ENCODE measurements at places on chromosomes 3 and 15.

- DNase-seq: no peak
Measured at GRCh38 chr3:145191543-145191942, 969.4 kb downstream of the PLOD2 start.

GRCh38 chr3:12793701-12794100 is 2.8 kb upstream of the CAND2 start:
- DNase-seq: no peak

GRCh38 chr3:195551381-195551978 is 8.4 kb upstream of the PPP1R2 start:
- peak; percentile 59 for DNase-seq

GRCh38 chr15:98126326-98127085 is 166.0 kb downstream of the ARRDC4 start:
- no peak for DNase-seq

DNA sequence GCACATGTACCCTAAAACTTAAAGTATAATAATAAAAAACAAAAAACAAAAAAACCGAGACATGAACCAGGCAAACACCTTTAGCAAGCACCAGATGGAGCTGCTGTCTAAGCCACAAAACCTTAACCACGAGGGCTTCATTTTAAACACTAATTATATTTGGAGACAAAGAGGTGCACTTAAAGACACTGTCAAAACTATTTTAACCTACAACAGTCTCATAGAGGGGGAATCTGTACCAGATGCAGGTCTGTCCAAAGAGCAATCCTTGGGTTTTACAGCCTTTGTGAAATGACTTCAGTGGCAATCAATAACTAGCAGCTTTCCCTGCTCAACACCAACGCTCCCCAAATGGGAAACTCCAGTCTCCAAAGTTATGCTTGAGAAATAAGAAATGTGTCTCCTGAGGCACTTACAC is 115.7 kb upstream of the TSPAN3 start:
- DNase-seq: no peak

- DNase-seq: peak; percentile 47
Measured at GRCh38 chr3:59680919-59681318, 631.1 kb upstream of the CFAP20DC start.

DNA sequence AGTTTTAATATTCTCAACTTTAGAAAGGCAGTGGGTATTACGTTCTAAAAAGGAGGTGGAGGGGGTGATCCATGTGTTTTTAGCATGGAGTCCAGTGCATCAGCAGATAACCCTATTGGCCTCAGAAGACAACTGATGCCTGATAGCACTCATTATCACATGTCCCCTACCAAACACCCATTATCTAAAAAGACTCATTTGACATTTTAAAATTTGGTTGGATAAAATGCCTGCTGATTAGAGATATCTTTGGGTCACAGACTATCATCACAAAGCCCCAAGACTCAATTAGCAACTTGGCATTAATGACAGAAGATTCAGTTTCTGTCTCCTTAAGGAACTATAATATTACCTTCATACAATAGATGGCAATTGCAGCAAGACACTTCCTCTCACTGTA is 589.3 kb downstream of the RBMS3 start:
- no peak for DNase-seq

GRCh38 chr15:83928392-83928734 is 274.4 kb downstream of the ADAMTSL3 start:
- DNase-seq: no peak

DNA sequence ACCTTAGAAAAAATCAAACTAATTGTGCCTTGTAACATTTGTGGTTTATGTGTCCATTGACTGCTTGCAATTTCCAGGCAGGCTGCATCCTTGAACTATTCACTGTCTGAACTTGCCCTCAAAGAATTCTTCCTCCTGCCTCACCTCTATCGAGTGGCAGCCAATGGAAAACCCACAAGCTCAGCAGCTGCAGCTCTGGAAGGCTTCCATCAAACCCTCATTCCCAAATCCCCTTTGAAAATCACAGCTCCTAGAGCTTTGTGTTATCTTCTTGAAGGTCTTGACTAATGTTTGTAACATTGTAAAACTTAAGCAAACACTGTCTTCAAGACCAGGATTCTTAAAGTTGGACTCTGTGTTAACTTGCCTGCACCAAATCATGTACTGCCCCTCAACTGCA is 81.1 kb downstream of the FILIP1L start:
- peak; percentile 38 for DNase-seq

DNA sequence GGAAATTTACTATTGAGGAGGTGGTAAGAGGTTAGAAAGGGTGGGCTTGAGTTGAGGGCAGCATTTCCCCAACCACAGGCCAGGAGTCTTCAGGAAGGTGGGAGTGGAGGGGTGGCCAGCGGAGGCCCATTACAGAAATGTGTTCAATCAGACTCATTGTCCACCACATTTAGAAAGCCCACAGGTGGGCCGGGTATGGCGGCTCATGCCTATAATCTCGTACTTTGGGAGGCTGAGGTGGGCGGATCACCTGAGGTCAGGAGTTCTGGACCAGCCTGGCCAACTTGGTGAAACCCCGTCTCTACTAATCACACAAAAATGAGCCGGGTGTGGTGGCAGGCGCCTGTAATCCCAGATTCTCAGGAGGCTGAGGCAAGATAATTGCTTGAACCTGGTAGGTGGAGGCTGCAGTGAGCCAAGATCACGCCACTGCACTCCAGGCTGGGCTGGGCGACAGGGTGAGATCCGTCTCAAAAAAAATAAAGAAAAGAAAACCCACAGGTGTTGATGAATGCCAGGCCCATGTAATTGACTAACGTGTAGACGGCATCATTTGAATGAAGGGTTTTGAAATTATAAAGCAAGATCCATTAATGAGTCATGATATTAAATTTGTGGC is 12.2 kb upstream of the SYNM start:
- DNase-seq: no peak

DNA sequence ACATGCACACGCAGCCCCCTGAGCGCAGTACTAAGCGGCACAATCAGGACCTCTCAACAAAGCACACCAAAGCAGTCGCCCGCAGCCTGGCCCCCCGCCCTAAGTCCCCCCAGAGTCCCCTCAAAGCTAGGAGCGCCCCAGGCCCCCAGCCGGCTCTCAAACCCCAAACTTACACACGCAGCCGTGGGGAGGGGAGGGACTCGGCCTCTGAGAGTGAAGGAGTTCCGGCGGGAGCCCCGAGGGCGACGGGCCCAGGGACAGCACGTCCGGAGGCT is 5.5 kb downstream of the GATA2 start:
- no peak for DNase-seq

DNA sequence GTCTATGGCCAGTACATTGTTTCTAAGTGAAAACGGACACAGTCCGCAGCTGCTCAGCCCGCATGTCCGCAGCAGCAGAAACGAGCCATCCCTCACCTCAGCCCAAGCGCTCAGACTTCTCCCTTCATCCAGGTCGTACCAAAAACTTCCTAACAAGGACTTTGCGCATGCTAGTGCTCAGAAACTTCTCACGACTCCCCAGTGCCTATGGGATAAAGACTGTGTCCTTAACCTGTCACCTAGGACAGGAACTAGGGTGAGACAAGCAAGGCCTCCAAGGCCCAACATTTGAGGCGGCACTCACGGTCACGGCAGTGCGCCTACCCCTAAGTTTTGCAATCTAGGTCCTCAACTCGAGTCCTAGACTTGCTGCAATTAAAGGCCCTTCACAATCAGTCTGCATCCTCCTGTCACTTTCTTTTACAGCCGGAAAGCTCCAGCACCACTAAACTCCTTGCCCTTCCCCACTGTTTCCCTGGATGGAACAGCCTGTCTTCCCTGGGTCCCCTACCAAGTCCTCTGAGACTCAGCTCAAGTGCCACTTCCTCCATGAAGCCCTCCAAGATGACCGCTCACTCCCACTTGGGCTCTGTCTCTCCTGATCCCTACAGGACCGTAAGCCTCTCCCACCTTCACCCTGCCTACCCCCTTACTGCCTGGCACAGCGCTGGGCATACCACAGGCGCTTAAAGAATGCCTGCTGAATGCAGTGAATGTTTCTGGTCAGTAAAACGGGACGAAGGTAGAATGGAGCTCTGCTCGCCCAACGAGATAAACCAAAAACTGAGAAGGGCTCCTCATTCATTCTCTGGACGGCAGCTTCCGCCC is 1.2 kb downstream of the CLN6 start:
- DNase-seq: no peak

GRCh38 chr15:63231206-63231605 is 41.8 kb downstream of the RAB8B start:
- no peak for DNase-seq

- DNase-seq: no peak
Measured at GRCh38 chr15:82812994-82813393, 3.6 kb downstream of the WHAMM start.

- no peak for DNase-seq
Measured at GRCh38 chr15:70140025-70140542, 42.4 kb upstream of the TLE3 start.

GRCh38 chr15:66786222-66786621 is 84.2 kb downstream of the SMAD6 start:
- DNase-seq: no peak

DNA sequence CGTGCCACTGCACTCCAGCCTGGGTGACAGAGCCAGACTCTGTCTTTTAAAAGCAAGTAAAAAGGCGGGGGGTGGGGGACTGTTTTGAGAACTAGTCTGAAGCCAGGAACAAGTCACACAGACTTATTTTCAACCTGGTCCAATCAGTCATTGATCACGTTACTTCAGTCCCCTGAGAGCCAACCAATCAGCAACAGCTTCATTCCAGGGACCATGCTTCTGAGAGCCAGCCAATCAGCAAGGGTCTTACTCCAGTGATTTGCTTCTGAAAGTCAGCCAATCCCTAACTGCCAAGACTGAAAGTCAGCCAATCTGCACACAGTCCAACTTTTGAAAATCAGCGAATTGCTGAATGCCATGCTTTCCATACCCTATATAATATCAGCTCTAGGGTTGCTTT is 48.6 kb upstream of the C15orf39 start:
- peak; percentile 71 for DNase-seq

DNA sequence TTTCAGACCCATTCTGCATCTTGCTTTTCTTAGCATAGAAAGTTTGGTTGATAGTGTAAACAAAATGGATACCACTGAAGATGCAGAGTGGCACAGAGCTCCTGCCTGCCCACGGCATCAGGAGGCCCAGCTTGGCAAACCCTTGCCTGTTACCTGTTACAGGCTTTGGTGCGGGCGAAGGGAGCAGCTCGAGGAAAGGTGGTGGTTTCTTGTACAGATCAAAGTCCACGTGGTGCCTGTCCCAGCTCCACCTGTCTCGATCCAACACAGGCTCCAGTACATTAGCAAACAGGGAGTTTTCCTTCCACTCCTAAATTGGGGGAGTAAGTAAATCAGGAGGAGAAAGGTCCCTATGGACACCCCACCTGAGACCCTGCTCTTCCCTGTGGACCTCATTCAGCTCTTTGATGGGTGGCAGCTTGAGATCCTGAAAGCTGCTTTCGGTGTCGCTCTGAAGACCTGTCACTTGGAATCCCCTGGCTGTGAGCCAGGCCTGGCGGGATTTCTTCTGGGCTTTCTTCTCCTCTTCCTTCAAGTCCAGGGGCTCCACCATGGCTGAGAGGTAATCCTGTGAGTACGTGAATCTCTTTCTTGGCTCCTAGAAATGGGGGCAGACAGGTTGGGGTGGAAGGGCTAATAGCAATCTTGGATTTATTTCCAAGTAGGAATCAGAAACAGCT is 35.7 kb downstream of the ACAD9 start:
- no peak for DNase-seq

- no peak for DNase-seq
Measured at GRCh38 chr15:43006991-43007390, 86.4 kb upstream of the TTBK2 start.

- no peak for DNase-seq
Measured at GRCh38 chr15:89408372-89409183, 74.0 kb upstream of the POLG start.

DNA sequence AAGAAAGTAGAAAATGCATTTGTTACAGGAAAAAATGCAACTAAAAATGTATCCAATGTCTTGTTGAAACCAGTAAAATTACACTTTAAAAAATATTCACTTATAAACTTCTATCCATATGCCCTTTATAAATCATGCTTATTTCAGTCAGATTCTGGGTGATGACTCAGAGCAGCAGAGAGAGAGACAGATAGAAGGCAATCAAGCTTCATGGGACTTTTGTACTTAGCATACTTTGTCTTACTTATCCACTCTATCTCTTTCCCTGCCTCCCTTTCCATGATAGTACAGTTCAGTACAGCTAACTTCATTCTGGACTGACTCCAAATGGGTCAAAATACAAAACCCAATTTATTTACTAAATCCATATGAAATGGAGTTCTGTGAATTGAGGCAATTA is 1438.2 kb downstream of the ZPLD1 start:
- no peak for DNase-seq

GRCh38 chr3:13037458-13038117 is 35.6 kb downstream of the IQSEC1 start:
- no peak for DNase-seq

DNA sequence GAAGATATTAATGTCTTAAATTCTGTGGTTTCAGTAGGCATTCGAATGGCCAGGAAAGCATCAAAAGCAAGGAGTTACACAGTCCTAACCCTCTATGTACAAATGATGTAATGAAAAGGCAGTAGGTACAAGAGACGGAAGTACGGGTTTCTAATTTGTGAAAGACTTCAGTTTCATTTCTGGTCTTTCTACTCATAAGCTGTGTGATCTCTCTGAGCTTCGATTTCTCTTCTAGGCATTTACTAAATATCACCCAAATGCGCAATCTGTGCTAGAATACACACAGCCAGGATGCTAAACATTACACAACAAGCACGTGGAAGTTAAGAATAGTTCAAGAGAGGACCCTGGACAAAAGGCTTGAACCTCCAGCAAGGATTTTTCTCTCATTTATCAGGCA is 17.9 kb upstream of the STIMATE start:
- DNase-seq: no peak

DNA sequence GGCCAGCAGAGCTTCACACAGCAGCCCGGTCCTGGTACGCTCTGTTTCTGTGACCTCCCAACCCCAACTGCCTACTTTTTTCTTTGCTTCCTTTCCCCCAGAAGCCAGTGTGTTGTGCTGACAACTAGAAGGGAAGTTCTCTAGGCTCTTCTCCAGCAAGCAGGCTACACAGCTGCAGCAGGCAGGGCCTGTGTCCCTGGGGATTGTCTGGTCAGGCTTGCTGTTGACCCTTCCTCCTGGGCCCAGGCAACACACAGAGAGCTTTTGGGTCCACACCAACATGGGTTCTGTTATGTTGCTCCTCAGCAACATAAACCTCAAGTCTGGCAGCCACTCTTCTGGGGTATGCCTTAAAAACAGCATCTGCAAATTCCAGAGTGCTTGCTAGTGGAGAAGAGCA is 36.2 kb upstream of the TSPAN3 start:
- DNase-seq: peak; percentile 71

GRCh38 chr3:169579116-169579710 is 84.3 kb downstream of the MECOM start:
- no peak for DNase-seq

GRCh38 chr3:36175113-36175812 is 205.0 kb upstream of the STAC start:
- no peak for DNase-seq

- DNase-seq: no peak
Measured at GRCh38 chr15:77185242-77185785, 114.4 kb upstream of the TSPAN3 start.
